ENCODE measurements at places on chromosomes 12 and 14. TPM values are rescaled to one million over a fixed set of nuclear protein-coding genes. Genes with fewer than 3 reads are reported as not detected.

- peak; percentile 68 for DNase-seq
These were observed 21.9 kb upstream of the ZFP36L1 start for GRCh38 chr14:68814539-68815297.

DNA sequence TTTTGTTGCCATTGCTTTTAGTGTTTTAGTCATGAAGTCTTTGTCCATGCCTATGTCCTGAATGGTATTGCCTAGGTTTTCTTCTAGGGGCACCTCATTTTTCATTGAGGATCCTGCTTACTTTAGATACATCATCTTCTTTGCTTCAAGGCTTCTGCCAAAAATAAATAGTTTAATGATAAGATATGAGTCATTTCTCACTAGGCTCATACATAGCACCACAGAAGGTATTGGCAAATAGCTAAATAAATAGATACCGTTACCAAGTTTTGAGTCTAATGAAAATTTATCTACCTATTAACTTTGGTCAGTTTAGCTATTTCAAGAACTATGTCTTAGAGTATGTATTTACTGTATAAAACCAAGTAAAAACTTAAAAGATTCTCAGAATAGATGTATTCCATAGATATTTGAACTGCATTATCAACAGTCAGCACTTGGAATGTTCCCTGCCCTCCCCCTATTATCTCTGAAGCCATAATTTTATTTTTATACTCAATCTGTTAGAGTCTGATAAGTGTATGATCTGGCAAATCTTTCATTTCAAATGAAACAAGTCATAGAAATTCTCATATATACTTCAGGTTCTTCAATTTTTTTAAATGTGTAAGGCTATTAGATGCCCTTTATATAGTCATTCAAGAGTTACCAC is 310.2 kb downstream of the CCDC91 start:
- no peak for DNase-seq

COX8C gene
- not detected for total RNA-seq

SLC6A15 gene
- 0.18 TPM for total RNA-seq

Measured in SJSA1 (cell line).